Natural killer cell (primary cell): ENCODE measurements at places on chromosomes 1 and 21.

- H3K4me1 ChIP-seq: no peaks in the 10 kb centered on the region
- no peak overlapping the region for H3K4me3 ChIP-seq
- H3K27ac ChIP-seq: no peak overlapping the region
- no peak for DNase-seq
Observed at GRCh38 chr21:23690316-23690715, 1917.0 kb downstream of the MRPL39 start.

GRCh38 chr1:101220906-101221305, 15.9 kb upstream of the S1PR1 start:
- H3K4me3 ChIP-seq: no peak overlapping the region
- H3K36me3 ChIP-seq: no peaks in the 10 kb centered on the region
- H3K27me3 ChIP-seq: no peaks in the 10 kb centered on the region

DNA sequence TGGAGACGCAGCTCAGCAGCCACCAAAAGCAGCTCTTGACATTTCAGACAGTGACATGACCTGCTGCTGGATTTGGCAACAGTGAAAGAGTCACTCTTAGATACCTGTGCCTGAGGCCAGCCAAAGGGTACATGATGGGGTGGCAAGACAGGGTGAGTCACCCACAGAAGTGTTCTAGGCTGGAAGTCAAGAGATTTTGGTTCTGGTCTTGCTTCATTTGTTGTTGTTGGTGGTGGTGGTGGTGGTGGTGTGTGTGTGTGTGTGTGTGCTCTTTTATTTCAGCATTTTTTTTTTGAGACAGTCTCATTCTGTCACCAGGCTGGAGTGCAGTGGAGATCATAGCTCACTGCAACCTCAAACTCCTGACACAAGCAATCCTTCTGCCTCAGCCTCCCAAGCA, 25.8 kb downstream of the SHISAL2A start:
- peaks cover 15% of the 10 kb centered on the region for H3K36me3 ChIP-seq
- H3K4me3 ChIP-seq: no peak overlapping the region
- H3K4me1 ChIP-seq: no peaks in the 10 kb centered on the region
- H3K27ac ChIP-seq: no peak overlapping the region
- H3K27me3 ChIP-seq: no peaks in the 10 kb centered on the region
- DNase-seq: no peak

DNA sequence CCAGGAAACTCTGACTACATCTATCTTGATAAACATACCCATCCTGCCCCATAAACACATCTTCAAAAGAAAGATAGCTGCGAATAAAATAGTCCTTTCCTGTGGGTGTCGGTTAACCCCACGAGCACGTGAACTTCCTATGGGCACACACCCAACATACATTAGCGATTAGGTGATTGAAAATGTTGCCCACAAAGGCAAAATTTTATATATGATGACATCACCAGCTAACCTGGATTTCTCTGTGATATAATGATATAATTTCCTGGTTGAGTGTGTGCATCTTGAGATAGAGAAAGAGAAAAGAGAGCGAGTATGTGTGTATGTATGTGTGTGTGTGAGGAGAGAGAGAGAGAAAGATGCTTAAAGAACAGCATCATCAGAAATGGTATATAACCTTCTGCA, 296.1 kb downstream of the PTPRC start:
- H3K4me3 ChIP-seq: peak overlapping the region; percentile 53
- H3K27me3 ChIP-seq: no peaks in the 10 kb centered on the region
- peak; percentile 86 for DNase-seq
- H3K4me1 ChIP-seq: peaks cover 5% of the 10 kb centered on the region
- no peaks in the 10 kb centered on the region for H3K36me3 ChIP-seq

DNA sequence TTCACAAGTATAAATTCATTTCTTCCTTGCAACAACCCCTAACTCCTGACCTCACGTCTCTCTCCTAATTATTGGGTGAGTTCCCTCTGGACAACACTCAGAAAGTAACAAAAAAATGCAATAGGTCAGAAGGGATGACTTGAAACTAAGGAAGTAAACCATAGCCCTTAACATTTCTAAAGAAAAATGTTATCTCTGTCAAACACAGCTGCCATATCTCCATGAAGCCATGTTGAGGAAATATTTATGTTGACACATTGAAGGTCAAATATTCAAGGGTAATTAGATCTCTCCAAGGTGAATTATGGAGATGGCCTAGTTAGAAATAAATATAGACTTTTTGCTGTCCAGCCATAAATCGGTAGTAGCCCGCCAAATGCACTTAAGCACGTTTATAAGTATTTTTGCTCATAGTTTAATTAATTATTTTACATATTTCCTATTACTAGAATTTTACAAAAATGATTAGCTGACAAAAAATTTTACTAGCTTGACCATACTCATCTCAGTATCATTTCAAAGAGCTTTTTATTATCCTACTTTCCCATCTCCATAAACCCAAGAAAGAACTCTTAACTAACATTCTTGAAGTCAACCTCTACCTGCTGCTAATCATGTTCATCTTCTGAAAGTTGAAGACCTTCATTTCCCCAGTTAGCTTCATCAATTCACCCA, 160.1 kb upstream of the PKN2 start:
- no peaks in the 10 kb centered on the region for H3K36me3 ChIP-seq
- H3K27ac ChIP-seq: no peak overlapping the region
- H3K27me3 ChIP-seq: no peaks in the 10 kb centered on the region
- H3K4me3 ChIP-seq: no peak overlapping the region
- DNase-seq: no peak
- H3K4me1 ChIP-seq: no peaks in the 10 kb centered on the region

GRCh38 chr1:149884433-149885338, 14.7 kb upstream of the BOLA1 start:
- H3K4me3 ChIP-seq: peak overlapping the region; percentile 61
- H3K36me3 ChIP-seq: no peaks in the 10 kb centered on the region
- H3K27me3 ChIP-seq: no peaks in the 10 kb centered on the region

DNA sequence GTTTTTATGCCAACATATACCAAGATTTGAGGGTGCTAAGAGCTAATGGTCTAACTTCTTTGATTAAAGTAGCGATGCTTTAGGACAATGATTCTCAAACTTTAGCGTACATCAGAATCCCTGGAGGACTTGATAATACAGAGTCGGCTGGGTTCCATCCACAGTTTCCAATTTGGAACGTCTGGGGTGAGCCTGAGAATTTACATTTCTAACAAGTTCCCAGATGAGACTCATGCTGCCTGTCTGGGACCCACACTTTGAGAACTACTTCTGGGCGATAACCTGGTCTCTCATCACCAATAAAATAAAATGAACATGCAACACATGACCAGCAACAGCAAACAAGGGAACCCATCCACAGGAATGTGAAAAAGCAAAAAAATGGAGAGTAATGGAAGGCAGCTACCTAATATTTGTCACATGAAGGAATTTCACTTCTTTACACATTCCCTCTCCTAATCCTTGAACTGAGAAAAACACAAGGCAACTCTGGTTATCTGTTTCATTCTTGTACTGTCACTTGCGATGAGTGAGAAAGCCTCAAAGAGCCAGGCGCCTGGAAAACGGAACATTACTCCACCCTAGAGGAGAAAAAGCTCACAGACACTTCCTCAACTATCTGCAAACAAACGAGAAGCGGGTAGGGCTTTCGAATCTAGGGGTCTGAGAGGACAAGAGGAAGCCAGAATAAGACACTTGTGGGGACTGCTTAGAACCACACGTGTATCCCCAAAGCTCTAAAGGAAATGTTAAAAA, 14.0 kb downstream of the HSF2BP start:
- no peak for DNase-seq
- no peaks in the 10 kb centered on the region for H3K27me3 ChIP-seq
- no peaks in the 10 kb centered on the region for H3K36me3 ChIP-seq

GRCh38 chr1:56545711-56546110, 33.7 kb downstream of the PLPP3 start:
- no peak overlapping the region for H3K4me3 ChIP-seq
- no peaks in the 10 kb centered on the region for H3K36me3 ChIP-seq
- H3K27me3 ChIP-seq: no peaks in the 10 kb centered on the region
- DNase-seq: no peak

DNA sequence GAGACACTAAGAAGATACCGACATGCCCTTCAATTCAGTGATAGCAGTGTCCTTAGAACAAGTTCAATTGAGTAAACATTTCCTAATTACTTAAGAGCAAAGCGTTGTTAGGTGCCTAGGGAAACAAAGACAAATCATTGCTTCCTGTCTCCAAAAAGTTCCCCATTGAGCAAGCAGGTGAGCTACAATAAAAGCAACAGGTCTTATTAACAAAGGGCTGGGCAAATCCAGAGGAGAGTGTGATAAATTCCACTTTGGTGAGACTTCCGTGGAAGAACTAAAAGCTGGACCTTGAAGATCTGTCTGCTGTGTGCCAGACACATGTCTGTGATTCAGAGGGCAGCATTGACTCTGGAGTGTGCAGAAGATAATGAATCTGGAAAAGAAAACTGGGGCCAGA, 1.9 kb upstream of the TUT4 start:
- no peaks in the 10 kb centered on the region for H3K36me3 ChIP-seq
- H3K27ac ChIP-seq: no peak overlapping the region
- H3K27me3 ChIP-seq: no peaks in the 10 kb centered on the region
- no peak overlapping the region for H3K4me3 ChIP-seq
- peaks cover 13% of the 10 kb centered on the region for H3K4me1 ChIP-seq

DNA sequence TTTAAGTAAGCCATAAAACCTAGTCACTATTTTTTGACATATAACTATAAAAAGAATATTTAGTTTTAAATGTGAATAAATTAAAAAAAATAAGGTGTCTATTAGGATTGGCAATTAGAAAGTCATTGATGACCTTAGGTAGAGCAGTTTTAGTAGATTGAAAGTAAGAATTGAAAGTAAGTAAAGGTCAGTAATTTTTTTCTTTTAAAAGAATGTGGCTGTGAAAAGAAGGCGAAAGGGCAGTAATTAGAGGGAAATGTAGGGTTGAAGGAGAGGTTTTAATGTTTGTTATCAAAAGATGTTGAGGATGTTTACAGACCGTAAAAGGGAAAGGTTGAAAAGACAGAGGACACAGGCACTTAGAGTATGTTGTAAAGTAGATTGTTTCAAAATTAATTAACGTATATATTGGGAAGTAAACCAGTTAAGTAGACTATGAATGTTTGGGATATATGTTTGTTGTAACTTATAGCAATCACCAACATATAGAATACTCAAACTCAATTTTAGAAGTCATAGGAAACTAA, 41.0 kb downstream of the ZFYVE9 start:
- DNase-seq: no peak
- no peaks in the 10 kb centered on the region for H3K27me3 ChIP-seq
- no peak overlapping the region for H3K27ac ChIP-seq
- H3K4me3 ChIP-seq: no peak overlapping the region

- H3K4me3 ChIP-seq: no peak overlapping the region
- DNase-seq: no peak
- no peak overlapping the region for H3K27ac ChIP-seq
- H3K4me1 ChIP-seq: no peaks in the 10 kb centered on the region
- no peaks in the 10 kb centered on the region for H3K36me3 ChIP-seq
Observed at GRCh38 chr1:99550198-99550597, 95.7 kb upstream of the PALMD start.

- no peak overlapping the region for H3K4me3 ChIP-seq
- no peaks in the 10 kb centered on the region for H3K36me3 ChIP-seq
Observed at GRCh38 chr21:18493422-18493821, 89.8 kb upstream of the TMPRSS15 start.

DNA sequence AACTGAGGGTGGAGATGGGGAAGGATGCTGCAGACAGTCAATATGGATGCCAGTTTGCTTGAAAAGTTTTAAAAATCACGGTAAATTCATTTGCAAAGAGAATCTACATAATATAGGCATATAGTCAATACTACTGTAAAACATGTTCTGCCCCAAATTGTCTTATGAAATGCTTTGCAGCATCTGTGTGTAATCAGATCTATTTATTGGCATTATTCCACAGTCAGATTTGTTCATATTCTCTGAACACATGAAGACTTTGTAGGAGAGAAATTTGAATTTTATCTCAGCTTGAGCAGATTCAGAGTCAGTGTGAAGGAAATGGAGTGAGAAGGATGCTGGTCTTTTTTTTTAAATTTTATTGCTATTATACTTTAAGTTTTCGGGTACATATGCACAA, 88.5 kb downstream of the PLPPR4 start:
- no peaks in the 10 kb centered on the region for H3K4me1 ChIP-seq
- no peak overlapping the region for H3K4me3 ChIP-seq
- no peaks in the 10 kb centered on the region for H3K27me3 ChIP-seq
- no peaks in the 10 kb centered on the region for H3K36me3 ChIP-seq

- no peak overlapping the region for H3K4me3 ChIP-seq
- H3K4me1 ChIP-seq: no peaks in the 10 kb centered on the region
- no peak overlapping the region for H3K27ac ChIP-seq
- DNase-seq: no peak
Observed at GRCh38 chr1:154703170-154703569, 95.2 kb upstream of the ADAR start.

DNA sequence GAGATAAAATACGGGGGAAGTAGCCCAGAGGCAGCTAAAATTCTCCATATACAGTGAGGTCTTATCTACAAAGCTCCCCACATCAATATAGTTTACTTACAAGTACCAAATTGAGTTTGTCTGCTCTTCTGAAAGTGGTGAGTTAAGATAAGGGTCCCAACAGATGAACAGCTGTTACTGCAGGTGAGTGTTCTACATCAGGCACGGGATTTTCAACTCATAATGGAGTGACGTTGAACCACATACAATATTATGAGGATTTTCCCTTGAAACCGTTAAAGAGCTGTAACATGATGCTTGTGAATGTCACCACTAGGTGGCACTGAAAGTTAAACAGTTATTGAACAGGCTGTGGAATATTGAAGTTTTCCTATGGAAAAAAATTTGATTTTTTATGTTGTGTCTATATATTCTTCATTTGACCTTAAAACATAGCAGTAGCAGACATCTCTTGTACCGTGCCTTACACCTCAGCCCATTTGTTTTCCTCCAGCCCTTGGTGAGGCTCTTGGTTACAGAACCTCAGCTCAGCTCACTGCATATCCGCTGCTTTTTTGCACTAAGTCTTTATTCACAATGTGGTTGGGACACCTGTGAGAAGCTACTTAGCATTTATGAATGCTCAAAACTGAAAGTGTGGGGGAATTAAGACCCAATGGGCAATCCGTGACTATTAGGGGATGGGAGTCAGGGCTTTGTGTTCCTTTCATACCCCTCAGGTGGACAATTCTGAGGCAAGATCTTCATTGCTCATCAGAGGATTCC, 23.2 kb downstream of the CD1D start:
- peaks cover 4% of the 10 kb centered on the region for H3K27me3 ChIP-seq
- H3K4me1 ChIP-seq: no peaks in the 10 kb centered on the region
- no peak overlapping the region for H3K4me3 ChIP-seq
- no peaks in the 10 kb centered on the region for H3K36me3 ChIP-seq

GRCh38 chr21:33403128-33403785, at the start of gene IFNGR2:
IFNGR2 (plus strand) TSS chr21:33403413; CDS start chr21:33403544, 131 bp downstream.
- H3K36me3 ChIP-seq: no peaks in the 10 kb centered on the region
- peaks cover 37% of the 10 kb centered on the region for H3K4me1 ChIP-seq
- peak within 1 kb of the TSS; percentile 52 for H3K4me3 ChIP-seq
- H3K27me3 ChIP-seq: peaks cover 52% of the 10 kb centered on the region
- no peak for DNase-seq
- H3K27ac ChIP-seq: peak within 1 kb of the TSS; percentile 63

- no peak overlapping the region for H3K4me3 ChIP-seq
- DNase-seq: peak; percentile 88
- peaks cover 7% of the 10 kb centered on the region for H3K4me1 ChIP-seq
- H3K27ac ChIP-seq: no peak overlapping the region
- H3K36me3 ChIP-seq: no peaks in the 10 kb centered on the region
- H3K27me3 ChIP-seq: peaks cover 2% of the 10 kb centered on the region
Observed at GRCh38 chr1:152001631-152002584, 8.2 kb upstream of the S100A10 start.
